Ecto neural progenitor cell (in vitro differentiated cells): ENCODE measurements at places on chromosomes 16 and 17.

DNA sequence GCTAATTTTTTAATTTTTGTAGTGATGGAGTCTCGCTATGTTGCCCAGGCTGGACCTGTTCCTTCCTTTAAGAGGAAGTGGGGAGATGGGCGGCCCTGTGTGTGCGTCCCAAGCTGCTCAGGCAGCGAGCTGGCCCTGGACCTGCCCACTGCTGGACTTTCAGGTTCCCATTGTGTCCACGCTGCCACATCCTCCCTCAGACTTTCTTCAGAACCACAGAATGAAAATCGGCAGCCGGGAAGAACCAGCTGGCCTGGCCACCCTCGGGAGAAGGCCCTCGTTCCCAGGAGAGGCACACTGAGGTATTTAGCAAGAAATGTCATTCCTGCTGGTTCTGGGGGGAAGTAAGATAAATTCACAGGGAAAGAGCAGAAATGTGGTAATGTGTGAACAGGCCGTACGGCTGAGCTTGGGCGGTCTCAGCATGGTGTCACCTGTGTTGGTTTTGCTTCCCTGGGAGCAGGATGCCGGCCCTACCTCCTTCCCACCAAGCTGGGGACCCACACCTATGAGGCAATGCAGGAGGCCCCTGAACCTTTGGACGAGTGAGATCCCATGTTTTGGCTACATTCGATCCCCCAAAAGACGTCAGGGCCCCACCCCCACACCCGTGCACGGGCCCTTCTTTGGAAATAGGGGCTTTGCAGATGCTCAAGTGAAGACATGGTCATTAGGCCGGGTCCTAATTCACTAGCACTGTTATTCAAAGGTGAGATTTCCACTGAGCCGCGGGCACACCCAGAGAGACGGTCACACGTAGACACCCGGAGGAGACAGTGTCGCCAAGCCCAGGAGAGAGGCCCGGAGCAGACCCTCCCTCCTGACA is 35.9 kb upstream of the ZNF469 start:
- no peak for DNase-seq

DNA sequence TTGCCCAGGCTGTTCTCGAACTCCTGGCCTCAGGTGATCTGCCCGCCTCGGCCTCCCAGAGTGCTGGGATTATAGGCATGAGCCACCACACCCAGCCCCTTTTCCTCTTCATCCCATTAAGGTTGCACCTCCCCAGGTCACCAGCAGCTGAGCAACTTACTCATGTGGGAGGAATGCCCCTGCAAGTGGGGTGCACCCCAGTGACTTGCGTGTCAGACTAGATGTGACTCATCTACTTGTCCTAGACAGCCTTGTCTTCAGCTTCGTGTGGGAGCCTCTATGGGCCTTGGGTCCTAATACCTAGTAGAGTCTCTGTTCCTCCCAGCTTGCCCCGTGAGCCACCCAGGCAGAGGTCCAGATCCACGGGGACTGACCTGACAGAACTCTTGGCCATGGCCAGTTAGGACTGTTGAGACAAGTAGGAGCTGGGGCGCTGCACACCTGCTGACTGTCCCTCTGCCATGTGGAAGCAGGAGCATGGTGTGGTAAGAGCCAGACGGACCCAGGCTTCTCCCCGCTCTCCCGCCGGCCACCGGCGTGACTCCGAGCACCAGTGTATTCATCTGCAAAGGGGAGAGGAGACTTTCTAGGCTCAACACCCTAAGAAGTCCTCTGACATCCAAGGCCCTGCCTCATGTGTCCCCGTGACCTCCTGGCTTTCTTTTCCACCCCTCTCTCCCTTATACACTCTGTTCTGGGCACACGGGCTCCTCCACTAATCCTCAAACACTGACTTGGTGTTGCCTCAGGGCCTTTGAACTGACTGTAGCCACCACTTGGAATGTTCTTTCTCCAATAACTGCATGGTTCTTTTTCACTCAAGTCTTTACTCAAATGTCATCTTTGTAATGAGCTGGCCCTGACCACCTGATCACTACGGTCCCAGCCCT is 11.6 kb upstream of the CBX4 start:
- no peak for DNase-seq

- DNase-seq, result no peak
Observed at GRCh38 chr16:66614161-66614802, 9.8 kb downstream of the CMTM3 start.

DNA sequence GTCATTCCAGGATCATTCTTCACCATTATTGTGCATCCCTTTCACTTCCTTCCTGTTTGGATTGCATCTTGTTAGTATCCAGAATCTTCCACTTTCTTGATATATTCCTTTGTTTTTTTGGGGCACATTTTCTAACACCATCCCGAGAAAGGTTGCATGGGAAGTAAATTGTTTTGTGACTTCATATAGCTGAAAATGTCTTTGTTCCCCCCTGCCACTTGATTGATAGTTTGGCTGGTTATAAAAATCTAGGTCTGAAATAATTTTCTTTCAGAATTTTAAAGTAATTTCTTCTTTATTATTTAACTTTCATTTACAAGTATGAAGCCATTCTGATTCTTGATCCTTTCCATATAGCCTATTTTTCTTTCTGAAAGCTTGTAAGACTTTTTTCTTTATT is 32.7 kb downstream of the GAN start:
- DNase-seq, result no peak

DNA sequence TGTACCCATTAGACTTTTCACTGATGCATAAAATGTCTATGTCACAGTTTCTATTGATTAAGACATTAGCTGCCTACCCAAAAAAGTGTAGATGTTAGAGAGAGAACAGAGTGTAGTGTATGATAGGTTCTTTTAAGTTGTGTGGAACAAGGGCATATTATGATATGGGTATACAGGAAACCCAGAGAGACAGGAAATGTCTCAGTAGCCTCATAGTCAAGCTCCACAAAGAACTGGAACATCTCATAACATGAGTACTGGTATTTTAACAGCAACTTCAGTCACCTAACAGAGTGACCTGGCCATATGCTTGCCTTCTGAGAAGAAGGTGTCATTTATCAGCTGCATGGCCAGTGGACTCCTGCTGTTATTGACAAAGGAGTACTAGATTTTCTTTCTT is 128.1 kb downstream of the RGS9 start:
- DNase-seq, result no peak

- no peak for DNase-seq
Observed at GRCh38 chr16:29649588-29650494, 13.2 kb upstream of the SPN start.

GRCh38 chr16:7161891-7162290 is 170.8 kb upstream of the RBFOX1 start:
- no peak for DNase-seq
